ENCODE measurements at places on chromosomes 3 and 15.

GRCh38 chr3:132033471-132033870 lies 1.3 kb downstream of the CPNE4 start:
- DNase-seq: no peak

DNA sequence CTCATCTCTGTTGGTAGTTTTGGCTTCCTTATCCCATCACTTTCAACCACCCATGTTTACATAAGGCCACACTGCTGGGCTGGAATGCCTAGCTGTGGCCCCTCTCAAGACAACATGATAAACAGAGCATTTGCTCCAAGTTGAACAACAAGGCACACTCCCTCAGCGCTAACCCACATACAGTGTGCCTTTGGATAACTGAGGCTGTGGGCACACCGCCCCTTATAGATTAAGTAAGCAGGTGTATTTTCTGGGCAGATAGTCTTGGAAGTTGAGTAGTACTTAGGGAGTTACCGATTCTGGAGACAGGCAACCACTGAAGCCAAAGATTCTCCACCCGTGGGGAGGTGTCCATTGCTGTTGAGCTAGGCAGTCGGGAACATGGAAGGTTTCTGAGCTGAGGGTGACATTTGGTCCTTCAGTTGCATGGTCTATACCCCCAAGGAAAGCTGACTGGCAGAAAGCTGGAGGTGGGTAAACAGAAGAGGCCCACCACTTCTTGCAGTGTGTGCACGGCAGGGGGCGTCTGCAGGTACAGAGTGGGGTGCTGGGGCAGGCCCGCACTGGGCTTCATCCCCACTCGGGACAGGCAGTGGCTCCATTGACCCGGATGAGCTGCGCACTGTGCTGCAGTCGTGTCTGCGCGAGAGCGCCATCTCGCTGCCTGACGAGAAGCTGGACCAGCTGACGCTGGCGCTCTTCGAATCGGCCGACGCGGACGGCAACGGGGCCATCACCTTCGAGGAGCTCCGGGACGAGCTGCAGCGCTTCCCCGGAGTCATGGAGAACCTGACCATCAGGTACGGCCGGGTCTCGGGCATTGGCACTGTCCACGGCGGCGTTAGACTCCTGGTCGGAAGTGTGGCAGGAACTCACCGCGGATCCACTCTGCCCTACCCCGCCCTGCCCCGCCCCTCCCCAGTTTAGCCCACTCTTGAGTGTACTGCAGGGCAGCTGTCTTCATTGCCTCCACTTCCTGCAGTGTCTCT lies 16.8 kb downstream of the NOX5 start:
- DNase-seq: no peak

- no peak for DNase-seq
These were observed 179.7 kb upstream of the BHLHE40 start for GRCh38 chr3:4799266-4800256.

GRCh38 chr3:171768281-171768900 lies 41.9 kb downstream of the PLD1 start:
- DNase-seq: no peak

GRCh38 chr3:38147421-38147820 lies 9.0 kb downstream of the MYD88 start:
- no peak for DNase-seq

DNA sequence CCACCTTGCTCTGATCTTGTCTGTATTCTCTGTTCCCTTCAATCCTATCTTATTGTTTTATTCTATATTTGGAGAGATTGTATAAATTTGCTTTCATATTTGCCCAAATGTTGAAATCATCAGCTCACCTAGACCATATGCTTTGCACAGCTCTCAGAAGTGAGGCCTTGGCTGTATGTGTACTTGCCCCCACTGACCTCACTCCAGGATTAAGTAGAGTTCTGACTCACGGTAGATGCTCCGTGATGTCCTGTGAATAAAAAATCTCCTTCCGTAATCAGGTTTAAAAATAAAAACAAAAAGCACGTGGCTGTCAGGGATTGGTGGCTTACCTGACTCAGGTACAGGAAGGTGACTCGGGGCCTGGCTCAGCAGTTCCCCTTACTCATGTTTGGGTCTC lies 162.2 kb downstream of the RYR3 start:
- no peak for DNase-seq

DNA sequence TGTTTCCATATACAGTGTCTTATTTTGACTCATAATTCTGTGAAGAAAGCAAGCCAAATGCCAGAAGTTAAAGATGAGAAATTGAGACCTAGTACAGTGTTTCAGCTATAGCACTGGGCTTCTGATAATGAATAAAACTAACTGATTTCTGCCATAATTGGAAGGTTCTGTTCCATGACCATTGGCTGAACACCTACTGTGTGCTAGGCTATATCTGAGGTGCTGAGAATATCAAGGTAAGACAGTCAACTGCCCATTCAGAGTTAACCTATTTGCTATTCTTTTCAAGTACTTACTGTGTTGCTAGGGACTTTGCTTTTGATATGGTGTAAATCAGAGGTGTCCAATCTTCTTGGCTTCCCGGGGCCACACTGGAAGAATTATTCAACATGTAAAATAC lies 73.4 kb downstream of the LHFPL4 start:
- no peak for DNase-seq

GRCh38 chr15:80289528-80290495 lies 37.8 kb upstream of the CTXND1 start:
- DNase-seq: no peak

GRCh38 chr3:103002425-103003176 lies 567.8 kb downstream of the ZPLD1 start:
- DNase-seq: peak; percentile 74

DNA sequence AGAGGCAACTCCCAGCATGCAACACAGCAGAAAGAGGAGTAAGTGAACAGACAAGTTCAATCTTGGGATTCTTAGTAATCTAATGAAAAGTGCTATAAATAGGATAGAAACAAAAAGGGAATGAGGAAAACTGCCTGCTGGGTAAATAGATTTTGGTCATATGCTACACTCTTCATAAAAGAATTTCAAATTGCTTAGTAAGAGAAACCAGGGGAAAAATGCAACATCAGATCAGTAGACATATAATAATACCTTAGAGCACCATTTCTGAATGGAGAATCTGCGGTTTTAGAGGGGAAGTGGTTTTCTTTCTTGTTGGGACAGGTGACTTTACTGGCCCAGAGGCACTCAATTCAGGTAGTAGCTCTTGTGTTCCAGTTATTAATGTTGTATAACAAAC lies 13.4 kb upstream of the TBC1D5 start:
- DNase-seq: no peak

Data from NCI-H2081 treated with DMSO at 0.1 percent for 48 hours (cell line).